ENCODE measurements at places on chromosomes 12 and 14. TPM values are rescaled to one million over a fixed set of nuclear protein-coding genes. Genes with fewer than 3 reads are reported as not detected.

MMP14 gene
- total RNA-seq = 1.9 TPM

SIX4 gene
- total RNA-seq = 0.82 TPM

ENDOU gene
- total RNA-seq = not detected

SLC6A15 gene
- not detected for total RNA-seq

KRT85 gene
- total RNA-seq = not detected

SLC5A8 gene
- not detected for total RNA-seq

IFNG-AS1 gene
- total RNA-seq = not detected

CLEC6A gene
- not detected for total RNA-seq

GNB3 gene
- total RNA-seq = 0.39 TPM

KRT78 gene
- not detected for total RNA-seq

RIPK3 gene
- 34.6 TPM for total RNA-seq

TAS2R46 gene
- total RNA-seq = 1.9 TPM

CD27 gene
- 59.0 TPM for total RNA-seq

CAPZA3 gene
- total RNA-seq = not detected

DHRS2 gene
- 2.0 TPM for total RNA-seq

C3AR1 gene
- total RNA-seq = 3.6 TPM

AMHR2 gene
- total RNA-seq = not detected

MYH7 gene
- total RNA-seq = not detected

ZFHX2 gene
- total RNA-seq = 0.98 TPM

TAS2R7 gene
- not detected for total RNA-seq

All from T-helper 2 cell treated with Interferon-gamma antibody and Interleukin-4, amounts not matched to agents 100 ng/mL and 5 ng/mL, for 36 hours (primary cell).